ENCODE measurements at places on chromosomes 2 and 18.

DNA sequence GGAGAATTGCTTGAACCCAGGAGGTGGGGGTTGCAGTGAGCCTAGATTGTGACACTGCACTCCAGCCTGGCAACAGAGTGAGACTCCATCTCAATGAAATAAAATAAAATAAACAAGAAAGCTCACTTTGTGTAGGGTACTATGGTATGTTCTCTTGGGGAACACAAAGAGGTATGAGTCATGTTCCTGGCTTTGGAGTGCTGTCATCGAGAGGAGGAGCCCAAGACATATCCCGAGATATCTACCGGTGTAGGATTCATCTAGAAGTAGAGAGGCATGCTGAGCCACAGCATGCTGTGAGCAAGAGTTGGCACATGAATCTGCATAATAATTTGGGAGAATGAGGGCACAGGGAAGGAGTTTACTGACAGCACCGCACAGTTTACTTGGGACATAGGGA, 244.9 kb upstream of the EPHA4 start:
- no peak overlapping the region for H3K27ac ChIP-seq
- H3K27me3 ChIP-seq, result no peaks in the 10 kb centered on the region
- DNase-seq, result no peak
- H3K36me3 ChIP-seq, result no peaks in the 10 kb centered on the region
- no peak overlapping the region for H3K4me3 ChIP-seq

GRCh38 chr18:3603421-3604234, 153.7 kb downstream of the TGIF1 start:
- peak overlapping the region; percentile 56 for H3K4me3 ChIP-seq
- peak; percentile 78 for DNase-seq
- H3K36me3 ChIP-seq, result no peaks in the 10 kb centered on the region
- peak overlapping the region; percentile 74 for H3K27ac ChIP-seq
- peaks cover 44% of the 10 kb centered on the region for H3K4me1 ChIP-seq
- no peaks in the 10 kb centered on the region for H3K27me3 ChIP-seq

GRCh38 chr2:96587843-96588242, 50.3 kb downstream of the KANSL3 start:
- DNase-seq, result no peak
- peaks cover 4% of the 10 kb centered on the region for H3K36me3 ChIP-seq
- H3K4me1 ChIP-seq, result no peaks in the 10 kb centered on the region
- no peak overlapping the region for H3K4me3 ChIP-seq
- H3K27ac ChIP-seq, result no peak overlapping the region
- H3K27me3 ChIP-seq, result no peaks in the 10 kb centered on the region

DNA sequence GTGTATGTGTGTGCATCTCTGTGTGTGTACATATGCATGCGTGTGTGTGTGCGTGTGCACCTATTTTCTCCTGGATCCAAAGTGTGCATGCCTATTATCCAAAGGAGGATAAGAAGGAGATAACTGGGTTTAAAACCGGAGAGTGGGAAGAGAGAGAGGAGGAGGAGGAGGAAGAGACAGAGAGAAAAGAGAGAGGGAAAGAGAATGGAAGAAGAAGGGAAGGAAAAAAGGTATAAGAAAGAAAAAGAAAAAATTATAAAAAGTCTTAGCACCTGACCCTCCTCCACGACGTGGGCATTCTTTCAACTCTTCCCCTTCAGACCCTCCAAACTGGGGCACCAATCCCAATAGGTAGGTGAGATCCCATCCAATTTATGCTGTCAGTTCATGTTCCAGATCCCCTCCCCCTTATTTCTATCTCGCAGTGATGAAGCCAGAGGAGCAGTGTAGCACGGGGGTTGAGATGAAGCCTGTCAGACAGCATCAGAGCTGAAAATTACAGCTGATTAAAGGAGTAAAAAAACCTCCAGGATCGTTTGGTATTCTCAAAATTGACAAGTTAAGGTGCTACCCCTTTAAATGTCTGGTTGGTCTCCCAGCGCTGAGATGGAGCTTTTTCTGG, 386.7 kb upstream of the ATP5MC3 start:
- H3K4me3 ChIP-seq, result no peak overlapping the region
- no peak overlapping the region for H3K27ac ChIP-seq
- DNase-seq, result no peak

DNA sequence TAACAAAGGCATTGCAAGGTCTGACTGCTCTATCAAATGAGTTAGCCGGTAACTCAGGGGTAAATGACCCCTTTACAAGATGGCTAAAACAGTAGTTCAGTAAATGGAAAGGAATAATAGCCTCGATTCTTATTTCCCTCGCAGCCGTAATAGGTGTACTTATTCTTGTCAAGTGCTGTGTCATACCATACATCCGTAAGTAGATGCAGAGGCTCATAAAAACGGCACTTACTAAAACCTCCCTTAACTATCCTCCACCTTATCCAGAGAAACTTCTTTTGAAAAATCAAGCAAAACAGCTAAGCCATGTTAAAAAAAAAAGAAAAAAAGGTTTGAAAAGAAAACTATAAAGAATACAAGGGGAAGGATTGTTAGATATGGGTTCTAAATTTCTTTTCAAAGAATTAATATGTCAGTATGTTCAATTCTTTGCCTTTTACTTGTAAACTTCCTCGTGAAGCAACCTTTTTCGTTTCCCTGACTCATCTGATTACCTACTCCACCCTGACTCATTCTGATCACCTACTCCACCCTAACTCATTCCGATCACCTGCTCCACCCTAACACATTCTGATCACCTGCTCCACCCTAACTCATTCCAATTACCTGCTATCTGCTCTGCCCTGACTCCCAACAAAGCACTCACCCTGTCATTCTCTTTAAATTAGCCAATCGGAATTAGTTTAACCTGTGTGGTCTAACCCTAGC, 127.5 kb downstream of the SPAG16 start:
- no peaks in the 10 kb centered on the region for H3K36me3 ChIP-seq
- no peak overlapping the region for H3K27ac ChIP-seq
- H3K27me3 ChIP-seq, result no peaks in the 10 kb centered on the region
- H3K4me3 ChIP-seq, result no peak overlapping the region
- no peak for DNase-seq
- no peaks in the 10 kb centered on the region for H3K4me1 ChIP-seq

GRCh38 chr2:98909317-98910211, 26.5 kb downstream of the CRACDL start:
- H3K27ac ChIP-seq, result peak overlapping the region; percentile 99
- peak; percentile 97 for DNase-seq
- peak overlapping the region; percentile 45 for H3K4me3 ChIP-seq
- H3K4me1 ChIP-seq, result peaks cover 68% of the 10 kb centered on the region
- H3K27me3 ChIP-seq, result no peaks in the 10 kb centered on the region

DNA sequence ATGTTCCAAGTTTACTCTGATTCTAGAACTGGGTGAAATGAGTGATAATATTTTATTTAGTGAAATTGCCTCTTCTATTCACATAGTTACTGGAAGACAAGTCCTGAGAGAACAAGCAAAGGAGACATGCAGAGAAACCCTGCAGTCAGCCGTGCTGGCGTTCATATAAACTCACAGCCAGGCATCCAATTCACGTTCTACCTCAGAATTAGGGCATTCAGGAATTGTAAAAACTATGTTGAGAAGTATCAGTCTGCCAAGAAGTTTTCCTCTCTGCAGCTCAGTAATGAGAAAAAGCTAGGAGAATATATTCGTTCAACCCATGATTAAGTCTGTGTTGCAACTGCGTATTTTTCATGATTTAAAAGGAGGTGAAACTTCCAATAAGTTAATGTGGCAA, 156.2 kb upstream of the DSEL start:
- H3K36me3 ChIP-seq, result no peaks in the 10 kb centered on the region
- no peak for DNase-seq
- H3K4me3 ChIP-seq, result no peak overlapping the region

GRCh38 chr2:5562426-5562825, 129.8 kb upstream of the SOX11 start:
- no peak overlapping the region for H3K4me3 ChIP-seq
- no peaks in the 10 kb centered on the region for H3K4me1 ChIP-seq
- H3K27me3 ChIP-seq, result no peaks in the 10 kb centered on the region
- H3K27ac ChIP-seq, result no peak overlapping the region

DNA sequence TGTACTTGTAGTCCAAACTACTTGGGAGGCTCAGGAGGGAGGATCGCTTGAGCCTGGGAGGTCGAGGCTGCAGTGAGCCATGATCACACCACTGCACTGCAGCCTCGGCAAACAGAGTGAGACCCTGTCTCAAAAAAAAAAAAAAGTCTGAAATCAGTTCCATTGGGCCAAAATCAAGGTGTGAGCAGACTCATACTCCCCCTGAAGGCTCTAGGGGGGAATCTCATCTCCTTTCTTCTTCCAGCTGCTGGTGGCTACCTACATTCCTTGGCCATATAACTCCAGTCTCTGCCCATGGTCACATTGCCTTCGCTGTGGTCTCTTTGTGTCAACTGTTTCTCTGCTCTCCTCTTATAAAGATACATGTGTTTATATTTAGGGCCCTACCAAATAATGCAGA, 234.0 kb downstream of the LRRTM1 start:
- no peak overlapping the region for H3K27ac ChIP-seq
- H3K27me3 ChIP-seq, result no peaks in the 10 kb centered on the region

DNA sequence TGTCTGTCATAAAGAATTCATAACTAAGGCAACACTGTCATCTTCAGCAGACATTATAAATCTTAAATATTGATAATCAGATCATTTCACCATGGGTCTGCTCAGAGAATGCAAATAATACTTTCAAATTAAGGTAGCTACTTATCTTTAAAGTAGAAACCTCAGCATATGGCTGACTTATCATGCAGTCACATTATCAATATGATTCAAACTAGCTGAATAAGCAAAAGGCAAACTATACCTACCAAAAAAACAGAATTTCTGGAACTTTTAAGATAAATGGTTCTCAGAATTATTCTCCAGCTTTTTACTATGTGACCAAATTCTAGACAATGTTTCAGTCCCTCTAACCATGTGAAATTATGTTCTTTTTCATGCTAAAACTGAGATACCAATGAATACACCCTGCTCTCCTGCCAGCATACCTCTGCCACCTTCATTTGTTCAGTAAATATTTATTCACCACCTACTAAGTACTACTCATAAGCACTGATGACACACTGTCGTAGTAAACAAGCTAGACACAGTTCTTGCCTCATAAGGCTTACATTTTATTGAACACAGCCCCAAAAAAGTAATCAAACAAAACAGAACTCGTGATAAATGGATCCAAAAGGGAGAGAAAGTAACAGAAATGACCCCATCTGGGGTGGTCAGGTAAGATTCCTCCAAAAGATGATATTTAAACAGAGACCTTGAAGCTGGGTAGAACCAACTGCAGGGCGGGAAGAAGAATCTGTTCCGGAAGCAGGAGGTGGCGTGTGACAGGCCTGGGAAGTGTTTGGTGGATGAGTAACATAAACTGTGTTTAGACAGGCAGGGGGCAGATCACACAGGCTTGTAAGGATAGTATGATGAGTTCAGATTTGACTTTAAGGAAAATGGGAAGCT, 17.7 kb downstream of the SPIRE1 start:
- no peaks in the 10 kb centered on the region for H3K36me3 ChIP-seq
- DNase-seq, result no peak
- H3K27me3 ChIP-seq, result no peaks in the 10 kb centered on the region

GRCh38 chr2:218002845-218003180, at the start of gene TNS1:
Gene TNS1 (minus strand): TSS chr2:218002995. CDS start chr2:218002872, 123 bp downstream.
- no peaks in the 10 kb centered on the region for H3K4me1 ChIP-seq
- H3K36me3 ChIP-seq, result no peaks in the 10 kb centered on the region
- H3K27ac ChIP-seq, result no peak within 1 kb of the TSS
- H3K4me3 ChIP-seq, result no peak within 1 kb of the TSS

DNA sequence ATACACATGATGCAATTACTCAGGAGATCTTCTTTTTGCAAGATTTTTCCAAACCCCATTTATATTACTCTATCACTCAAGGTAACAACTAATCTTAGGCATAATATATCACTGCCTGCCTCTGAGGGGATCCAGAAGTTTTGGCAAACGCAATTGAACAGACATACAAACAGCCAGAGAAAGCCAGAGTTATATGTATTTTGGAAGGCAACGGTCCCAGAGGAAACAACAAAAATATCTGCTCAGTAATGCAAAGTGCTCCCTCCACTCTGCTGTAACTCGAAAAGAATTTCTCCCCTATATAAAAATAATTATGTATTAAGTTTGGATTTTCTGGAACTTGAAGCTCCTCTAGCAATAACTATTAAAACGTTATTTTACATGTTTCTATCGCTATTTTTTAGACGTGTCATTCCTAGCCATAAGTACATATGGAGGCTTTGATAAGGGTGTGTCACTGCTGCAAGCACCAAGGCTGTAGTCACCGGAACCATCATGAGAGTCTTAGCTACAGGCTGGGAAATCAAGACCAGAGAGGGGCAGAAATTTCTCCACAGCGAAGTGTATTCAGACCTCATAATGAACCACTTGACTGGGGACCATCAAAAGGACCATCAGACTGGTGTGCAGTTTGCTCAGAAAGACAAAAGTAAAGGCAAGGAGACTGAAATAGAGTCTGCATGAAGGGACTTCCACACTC, 3.7 kb upstream of the GKN1 start:
- no peak overlapping the region for H3K4me3 ChIP-seq
- no peak overlapping the region for H3K27ac ChIP-seq
- no peak for DNase-seq
- no peaks in the 10 kb centered on the region for H3K4me1 ChIP-seq

- H3K36me3 ChIP-seq, result no peaks in the 10 kb centered on the region
- DNase-seq, result peak; percentile 87
- no peaks in the 10 kb centered on the region for H3K27me3 ChIP-seq
- H3K27ac ChIP-seq, result no peak overlapping the region
- H3K4me3 ChIP-seq, result no peak overlapping the region
- no peaks in the 10 kb centered on the region for H3K4me1 ChIP-seq
Observed at GRCh38 chr2:216519154-216519762, 20.6 kb downstream of the RPL37A start.

DNA sequence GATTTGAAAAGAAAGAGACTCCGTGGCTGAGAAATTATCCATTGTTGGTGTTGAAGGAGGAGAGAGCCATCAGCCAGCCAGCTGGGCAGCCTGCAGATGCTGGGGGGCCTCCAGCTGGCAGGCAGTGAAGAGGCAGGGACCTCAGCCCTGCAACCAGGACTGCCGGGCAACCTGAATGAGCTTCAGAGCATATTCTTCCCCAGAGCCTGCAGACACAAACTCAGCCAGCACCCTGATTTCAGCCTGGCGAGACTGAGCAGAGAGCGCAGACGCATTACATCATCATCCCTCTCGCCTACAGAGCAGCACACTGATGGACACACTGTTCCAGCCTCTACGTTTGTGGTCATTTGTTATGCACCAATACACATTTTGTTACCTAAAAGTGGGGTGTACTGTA, 150.7 kb upstream of the RAB6C start:
- no peak overlapping the region for H3K4me3 ChIP-seq
- H3K27me3 ChIP-seq, result no peaks in the 10 kb centered on the region
- DNase-seq, result no peak
- no peaks in the 10 kb centered on the region for H3K4me1 ChIP-seq
- H3K27ac ChIP-seq, result no peak overlapping the region

- no peaks in the 10 kb centered on the region for H3K27me3 ChIP-seq
- H3K27ac ChIP-seq, result no peak overlapping the region
- DNase-seq, result no peak
- H3K4me3 ChIP-seq, result no peak overlapping the region
- no peaks in the 10 kb centered on the region for H3K36me3 ChIP-seq
Observed at GRCh38 chr2:205574001-205574400, 108.3 kb upstream of the NRP2 start.

GRCh38 chr18:42045346-42045745, 90.3 kb downstream of the PIK3C3 start:
- H3K27ac ChIP-seq, result no peak overlapping the region
- DNase-seq, result no peak
- H3K27me3 ChIP-seq, result no peaks in the 10 kb centered on the region
- H3K4me1 ChIP-seq, result no peaks in the 10 kb centered on the region

- no peak for DNase-seq
- H3K27ac ChIP-seq, result no peak overlapping the region
- H3K36me3 ChIP-seq, result no peaks in the 10 kb centered on the region
- no peaks in the 10 kb centered on the region for H3K27me3 ChIP-seq
- peaks cover under 1% of the 10 kb centered on the region for H3K4me1 ChIP-seq
Observed at GRCh38 chr2:128803222-128803621, 484.6 kb upstream of the HS6ST1 start.
